Activated CD4-positive, alpha-beta memory T cell treated with anti-CD3 and anti-CD28 coated beads for 36 hours (primary cell): ENCODE measurements at places on chromosomes 4 and X.

GRCh38 chr4:89007338-89007939, 49.5 kb downstream of the FAM13A start:
- DNase-seq = no peak

DNA sequence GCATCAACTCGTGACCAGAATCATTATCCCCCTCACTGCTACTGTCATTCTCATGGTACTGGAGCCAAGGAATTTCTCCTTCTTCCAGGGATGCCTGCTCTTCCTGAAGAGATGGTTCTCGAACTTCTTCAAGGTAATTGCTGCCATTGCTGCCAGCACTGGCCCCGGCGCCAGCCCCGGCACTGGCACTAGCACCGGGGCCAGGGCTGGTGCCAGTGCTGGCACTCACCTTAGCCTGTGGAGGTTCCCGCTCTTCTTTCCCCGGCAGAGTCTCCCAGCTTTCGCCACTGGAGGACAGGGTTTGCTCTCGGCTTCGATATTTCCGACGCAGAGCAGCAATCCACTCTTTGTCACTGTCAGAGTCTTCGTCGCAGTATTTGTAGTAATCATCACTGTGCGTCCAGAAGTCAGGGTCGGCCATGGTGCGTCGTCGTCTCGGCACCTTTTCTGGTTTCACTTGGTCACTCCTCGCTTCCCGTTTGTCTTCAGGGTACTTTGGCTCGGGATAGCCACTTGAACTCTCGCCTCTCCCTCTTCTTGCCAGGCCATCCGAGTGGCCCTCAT, 3.4 kb downstream of the PJA1 start:
- no peak for DNase-seq

- no peak for DNase-seq
Measured at GRCh38 chr4:132063829-132064228, 1085.3 kb upstream of the PCDH10 start.

DNA sequence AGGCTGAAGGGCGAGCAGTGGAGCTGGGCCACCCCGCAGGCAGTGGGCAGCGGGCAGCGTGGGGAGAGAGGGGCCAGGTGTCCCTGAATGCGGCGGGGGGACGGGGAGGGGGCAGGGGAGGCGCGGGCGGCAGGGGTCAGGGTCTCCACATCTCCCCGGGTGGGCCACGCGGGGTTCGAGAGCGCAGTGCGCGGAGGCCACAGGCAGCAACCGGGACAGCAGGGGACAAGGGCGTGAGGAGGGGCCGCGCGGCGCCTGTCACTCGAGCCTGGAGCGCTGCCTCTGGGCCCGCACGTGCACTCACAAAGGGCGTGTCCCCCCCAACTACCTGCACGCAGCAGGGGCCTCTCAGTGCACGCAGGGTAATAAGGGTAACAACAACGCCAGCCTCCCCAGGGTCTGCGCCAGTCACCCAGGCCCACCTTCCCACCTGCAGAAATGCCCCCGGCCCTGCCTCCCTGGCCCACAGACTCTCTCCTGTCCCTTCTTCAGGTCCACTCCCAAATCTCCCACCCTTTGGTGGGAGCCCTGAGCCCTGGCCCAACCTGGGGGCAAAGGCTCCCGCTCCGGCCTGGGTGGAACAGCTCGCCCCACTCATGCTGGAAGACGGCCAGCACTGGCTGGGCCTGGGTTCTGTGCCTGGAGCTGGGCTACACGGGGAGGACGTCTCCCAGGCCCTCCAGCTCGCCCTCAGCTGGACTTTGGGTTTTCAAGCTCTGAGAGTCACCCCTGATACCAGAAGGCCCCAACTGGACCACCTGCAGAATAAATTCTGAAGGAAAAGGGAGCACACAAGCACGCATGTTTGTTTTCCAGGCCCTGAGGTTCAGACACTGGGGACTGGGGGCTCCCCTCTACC, 53.2 kb downstream of the ZFYVE28 start:
- peak; percentile 14 for DNase-seq

DNA sequence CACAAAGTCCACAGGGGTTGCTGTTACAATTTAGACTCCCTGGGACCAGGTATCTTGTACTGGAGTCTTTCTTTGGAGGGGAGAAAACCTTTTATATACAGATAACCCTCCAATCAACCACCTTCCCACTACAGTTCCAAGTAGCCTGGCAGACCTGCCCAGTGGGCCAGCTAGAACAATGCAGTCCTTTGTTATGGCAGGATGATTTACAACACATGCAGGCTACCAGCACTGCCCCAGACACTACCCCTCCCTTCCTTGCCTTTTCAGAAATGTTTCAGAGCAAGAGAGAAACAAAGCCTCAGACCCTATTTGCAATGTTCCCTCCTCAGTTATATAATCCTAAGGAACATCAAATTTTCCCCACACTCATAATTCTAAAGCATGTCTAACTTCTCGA, 11.1 kb downstream of the RASL11B start:
- no peak for DNase-seq

- no peak for DNase-seq
Measured at GRCh38 chr4:137705171-137705783, 173.0 kb upstream of the PCDH18 start.

DNA sequence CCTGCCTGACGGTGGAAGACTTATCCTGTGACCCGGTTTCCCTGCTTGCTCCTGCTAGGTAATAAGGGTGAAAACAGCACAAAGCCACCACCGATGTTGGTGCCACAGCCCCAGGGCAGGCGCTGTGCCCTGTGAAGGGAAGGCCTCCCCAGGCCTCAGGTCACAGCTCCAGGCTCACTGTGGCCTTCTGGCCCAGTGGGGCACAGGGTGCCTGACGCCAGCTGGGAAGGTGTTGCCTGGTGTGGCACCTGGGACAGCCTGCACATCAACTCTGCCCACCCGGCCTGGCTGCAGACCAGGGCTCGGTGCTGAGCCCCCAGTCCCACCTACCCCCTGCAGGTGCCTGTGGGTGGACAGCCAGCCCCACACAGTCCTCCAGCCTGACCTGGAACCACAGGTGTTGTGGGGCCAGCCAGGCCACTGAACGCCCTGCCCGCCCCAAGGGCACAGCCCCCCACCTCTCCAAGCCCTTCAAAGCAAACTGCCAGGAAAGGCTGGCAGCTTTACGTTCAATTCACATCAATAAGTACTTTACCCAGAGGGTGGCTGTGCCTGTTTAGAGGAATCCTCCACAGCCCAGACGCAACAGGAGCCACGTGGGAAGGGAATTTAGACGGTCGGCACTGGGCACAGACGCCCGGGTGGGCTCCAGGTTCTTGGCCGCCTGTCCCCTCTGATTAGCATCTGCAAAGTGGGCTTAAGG, 54.3 kb downstream of the ZFYVE28 start:
- DNase-seq = no peak

DNA sequence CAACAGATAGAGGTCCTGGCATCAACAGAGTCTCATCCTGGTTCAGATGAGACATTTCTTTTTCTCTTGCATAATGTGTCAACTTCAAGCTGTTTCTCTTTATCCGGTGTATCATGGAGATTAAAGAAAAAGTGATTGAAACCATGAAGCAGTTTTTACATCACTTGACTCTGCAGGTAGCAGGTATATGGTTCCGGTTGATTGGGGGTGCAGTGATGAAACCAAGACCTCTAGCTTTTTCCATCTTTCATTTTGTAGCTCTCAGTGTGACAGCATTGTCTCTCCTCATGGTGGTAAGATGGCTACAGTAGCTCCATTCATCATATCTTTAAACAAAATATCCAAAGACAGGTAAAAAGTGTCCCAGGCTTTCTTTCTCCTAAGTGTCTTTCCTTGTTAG, 2.4 kb upstream of the HOPX start:
- DNase-seq = peak; percentile 28

- no peak for DNase-seq
Measured at GRCh38 chr4:53007024-53007423, 144.9 kb downstream of the RASL11B start.

- no peak for DNase-seq
Measured at GRCh38 chrX:151725338-151725614, 9.3 kb upstream of the CNGA2 start.

DNA sequence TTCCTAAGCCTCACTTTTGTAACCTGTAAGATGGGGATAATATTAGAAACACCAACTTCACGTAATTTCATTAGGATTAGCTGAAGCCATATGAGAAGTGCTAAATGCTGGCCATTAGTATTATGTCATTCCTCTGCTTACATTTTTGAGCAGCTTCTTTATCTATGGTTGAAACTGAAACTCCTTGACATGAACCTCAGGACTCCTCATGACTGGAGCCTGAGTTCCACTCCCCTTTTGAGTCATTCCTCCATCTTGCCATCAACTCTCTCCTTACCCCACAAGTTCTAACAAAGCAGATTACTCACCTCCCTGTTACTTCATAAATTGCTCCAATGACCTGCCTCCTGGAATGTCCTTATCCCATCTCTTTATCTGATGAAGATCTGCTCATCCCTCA, 123.2 kb upstream of the KCNIP4 start:
- DNase-seq = no peak

GRCh38 chr4:176359590-176359989, 39.8 kb downstream of the SPCS3 start:
- DNase-seq = no peak

DNA sequence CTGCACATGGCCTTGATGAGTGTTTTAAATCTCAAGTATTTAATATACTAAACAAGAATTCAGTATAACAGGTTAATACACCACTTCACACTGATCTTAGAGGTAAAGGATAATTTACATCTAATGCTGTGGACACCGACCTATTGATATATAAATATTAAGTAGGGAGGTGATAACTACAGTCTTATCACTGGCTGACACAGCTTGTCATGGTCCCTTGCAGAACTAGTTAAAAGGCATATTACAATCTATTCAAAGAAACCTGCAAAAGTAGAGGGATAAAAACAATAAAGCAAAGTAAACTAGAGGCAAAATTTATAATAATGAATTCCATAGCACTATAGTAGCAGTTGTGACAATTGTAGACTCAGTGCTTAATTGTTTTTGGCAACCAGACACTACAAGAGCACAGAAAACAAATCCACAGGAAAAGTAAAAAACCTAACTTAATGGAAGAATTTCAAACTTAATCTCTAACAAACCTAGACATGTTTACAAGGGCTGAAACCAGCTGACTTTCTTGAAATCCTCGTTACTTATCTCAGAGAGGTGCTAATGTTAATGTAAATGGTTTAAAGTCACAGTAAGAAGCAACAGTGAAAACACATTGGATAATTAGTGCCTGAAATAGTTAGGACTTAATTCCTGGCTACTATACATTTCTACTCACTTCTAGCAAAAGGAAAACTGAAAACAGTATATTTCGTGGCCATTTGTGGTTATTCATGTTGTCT, 25.0 kb downstream of the MFAP3L start:
- DNase-seq = no peak

GRCh38 chr4:102610476-102610875, 109.3 kb downstream of the NFKB1 start:
- DNase-seq = no peak

GRCh38 chrX:69314436-69315348, 149.4 kb upstream of the PJA1 start:
- DNase-seq = no peak

DNA sequence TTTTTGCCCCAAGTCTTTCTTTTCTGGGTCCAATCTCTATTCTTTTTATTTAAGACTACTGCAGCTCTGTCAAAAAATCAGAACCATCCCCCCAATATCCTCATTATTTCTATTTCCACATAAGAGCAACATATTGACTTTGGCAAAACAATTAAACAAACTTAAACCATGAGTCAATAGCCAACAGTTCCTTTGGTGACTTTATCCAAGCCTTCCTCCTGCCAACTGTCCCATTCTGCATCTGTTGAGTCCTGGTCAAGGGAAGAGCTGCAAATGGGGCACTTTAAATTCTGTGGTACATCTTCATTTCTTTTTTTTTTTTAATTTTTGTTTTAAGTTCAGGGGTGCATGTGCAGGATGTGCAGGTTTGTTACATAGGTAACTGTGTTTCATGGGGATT, 1875.0 kb upstream of the PCDH7 start:
- DNase-seq = no peak

GRCh38 chrX:131675596-131676194, 131.8 kb downstream of the OR13H1 start:
- no peak for DNase-seq

- no peak for DNase-seq
Measured at GRCh38 chr4:123250843-123251242, 145.8 kb upstream of the SPRY1 start.

- DNase-seq = no peak
Measured at GRCh38 chr4:162699629-162700028, 467.1 kb downstream of the NAF1 start.

DNA sequence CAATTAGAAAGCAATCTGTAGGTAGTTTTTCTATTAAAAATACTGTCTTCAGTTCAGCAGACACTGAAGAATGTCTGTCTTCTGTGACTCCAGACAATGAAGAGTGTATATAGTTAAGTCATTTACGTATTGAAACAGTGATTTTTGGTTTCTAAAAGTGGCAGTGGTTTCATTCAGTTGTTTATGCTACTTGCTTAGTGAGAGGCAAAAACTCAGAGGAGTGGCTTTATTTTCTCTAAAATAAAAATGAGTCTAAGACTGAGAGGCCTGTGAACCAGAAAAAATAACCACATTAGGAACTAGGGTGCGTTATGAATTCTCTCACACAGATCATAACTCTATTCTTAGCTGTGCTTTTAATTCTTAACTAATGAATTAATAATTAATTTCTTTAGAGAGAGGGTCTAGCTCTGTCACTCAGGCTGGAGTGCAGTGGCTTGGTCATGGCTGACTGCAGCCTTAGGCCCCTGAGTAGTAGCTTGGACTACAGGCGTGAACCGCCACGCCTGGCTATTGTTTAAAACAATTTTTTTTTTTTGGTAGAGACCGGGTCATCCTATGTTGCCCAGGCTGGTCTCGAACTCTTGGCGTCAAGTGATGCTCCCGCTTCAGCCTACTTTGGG, 31.4 kb downstream of the FREM3 start:
- DNase-seq = no peak

DNA sequence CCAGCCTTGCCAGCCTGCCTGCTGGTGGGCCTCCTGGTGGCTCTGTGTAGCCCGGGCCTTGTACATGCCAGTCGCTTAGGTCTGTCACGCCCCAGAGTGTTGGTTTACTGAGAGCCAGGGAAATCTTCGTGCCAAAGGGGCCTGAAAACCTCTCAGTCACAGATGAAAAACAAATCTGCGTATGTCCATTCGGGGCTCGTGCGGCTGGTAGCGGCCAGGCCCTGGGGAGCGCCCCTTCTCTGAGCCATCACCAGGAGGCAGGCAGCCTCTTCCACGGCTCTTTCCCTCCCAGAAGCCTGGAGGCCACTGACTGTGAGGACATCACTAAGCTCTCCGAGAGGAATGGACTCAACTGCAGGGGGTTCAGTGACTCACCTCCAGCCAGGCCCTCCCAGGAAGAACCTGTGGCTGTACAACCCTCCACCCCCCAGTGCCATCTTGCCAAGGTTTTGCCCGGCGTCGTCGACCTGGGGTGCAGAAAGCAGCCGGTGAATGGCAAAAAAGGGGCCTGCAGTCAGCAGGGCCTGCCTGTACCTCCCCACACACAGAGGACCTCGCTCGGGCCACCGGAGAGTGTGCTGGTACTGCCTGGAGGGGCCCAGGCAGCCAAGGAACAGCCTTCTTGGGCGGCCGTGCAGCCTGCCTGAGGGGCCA, 162.2 kb downstream of the BCOR start:
- DNase-seq = no peak
